ENCODE measurements at places on chromosomes 11 and 22.

DNA sequence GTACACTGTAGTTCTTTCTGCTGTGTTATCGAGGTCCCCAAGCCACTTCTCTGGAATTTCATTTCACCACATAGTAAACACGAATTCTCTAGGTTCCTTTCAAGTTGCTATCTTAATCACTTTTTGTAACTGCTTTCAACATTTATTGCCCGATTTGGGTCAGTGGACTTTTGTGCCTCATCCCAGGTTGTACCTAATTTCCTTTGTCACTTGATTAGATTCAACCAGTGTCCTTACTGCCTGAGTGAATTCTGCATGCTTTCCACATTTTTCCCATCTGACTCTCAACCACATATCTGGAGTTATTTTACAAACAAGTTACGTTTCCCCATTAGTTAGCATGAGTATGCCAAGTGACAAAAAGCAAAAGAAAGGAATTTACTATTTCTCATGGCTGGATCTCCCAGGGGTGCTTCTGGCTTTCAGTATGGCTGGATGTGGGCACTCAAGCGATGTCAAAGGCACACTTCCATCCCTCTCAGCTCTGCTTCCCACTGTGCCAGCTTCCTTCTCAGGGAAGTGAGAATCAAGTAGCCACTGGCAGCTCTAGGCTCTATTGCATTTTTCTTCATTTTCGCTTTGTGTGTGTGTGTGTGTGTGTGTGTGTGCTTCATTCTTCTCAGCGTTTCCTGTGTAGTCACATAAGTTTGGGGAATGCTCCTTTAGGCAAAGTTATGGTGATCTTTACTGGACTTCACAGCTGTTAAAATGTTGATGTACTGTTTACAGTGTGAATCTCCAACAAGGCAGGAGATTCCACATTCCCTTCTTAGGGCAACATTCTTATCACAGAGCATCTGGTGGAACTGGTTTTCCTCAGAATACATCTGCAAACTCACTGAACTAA lies 128.9 kb downstream of the DBX1 start:
- no peak for DNase-seq

- no peak for DNase-seq
These were observed 563.1 kb upstream of the ISX start for GRCh38 chr22:34502821-34503220.

- DNase-seq, result no peak
These were observed 10.6 kb upstream of the PKP3 start for GRCh38 chr11:383431-383830.

- DNase-seq, result no peak
These were observed 301.7 kb upstream of the PITPNB start for GRCh38 chr22:28220626-28221363.

DNA sequence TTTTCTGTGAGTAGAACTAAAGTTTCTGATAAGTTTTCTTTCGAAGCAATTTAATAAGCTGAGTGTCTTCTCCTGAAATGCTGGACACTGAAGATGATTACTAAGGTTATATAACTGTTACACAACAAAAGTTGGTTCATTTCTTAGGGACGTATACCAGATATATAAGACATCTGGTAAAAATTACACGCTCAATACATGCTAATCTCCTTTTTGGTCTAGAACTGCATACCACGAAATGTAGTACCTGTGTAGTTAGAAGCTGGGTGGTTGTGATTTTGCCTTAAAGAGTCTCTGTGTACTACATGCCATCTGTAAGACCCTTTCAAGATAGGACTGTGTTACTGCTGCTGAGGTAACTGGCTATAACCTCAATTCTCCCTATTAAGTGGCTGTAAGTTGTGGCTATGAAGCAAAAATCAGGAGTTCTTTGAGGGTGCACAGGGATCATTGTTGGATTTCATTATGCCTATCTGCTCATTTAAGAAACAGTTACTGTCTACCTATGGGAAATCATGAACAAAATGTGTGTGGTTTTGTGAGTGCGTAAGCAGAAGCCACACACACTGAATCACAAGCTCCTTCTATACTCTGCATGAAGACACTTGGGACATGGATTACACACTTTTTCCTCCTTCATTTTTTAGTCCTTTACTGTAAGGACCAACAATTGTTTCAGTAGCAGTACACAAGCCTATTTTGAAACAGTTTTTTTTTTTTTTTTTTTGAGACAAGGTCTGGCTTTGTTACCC lies 195.9 kb downstream of the SWAP70 start:
- DNase-seq, result no peak

DNA sequence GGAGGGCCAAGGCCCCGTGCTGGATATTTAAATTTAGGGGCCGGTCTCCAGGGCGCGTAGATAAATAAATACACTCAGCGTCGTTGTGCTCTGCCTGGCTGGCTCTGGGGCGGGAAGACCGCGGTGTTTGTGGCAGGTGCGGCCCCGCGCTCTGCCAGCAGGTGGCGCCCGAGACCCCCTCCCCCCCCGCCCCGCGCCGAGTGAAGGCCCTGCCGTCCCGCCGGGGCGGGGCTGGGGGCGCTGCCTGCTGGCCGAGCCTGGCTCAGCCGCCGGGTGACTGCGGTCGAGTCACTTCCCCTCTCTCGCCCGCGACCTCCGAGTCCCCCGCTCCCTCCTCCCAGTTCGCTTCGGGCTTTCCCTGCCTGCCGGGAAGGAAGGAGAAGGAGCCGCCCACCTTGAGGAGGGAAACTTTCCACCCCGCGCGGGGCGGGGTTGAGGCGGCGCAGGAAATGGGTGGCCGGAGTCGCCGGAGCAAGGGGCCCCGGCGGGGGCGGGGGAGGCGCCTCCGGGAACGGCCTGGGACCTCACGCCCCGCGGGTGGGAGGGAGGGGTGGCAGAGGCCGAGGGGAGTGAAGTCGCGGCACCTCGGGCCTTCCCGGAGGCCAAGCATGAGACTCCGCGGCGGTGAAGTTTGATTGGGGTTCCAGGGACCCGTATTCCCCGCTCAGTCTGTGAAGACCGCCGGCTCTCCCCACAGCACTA lies 1.6 kb upstream of the EHBP1L1 start:
- DNase-seq, result peak; percentile 47

DNA sequence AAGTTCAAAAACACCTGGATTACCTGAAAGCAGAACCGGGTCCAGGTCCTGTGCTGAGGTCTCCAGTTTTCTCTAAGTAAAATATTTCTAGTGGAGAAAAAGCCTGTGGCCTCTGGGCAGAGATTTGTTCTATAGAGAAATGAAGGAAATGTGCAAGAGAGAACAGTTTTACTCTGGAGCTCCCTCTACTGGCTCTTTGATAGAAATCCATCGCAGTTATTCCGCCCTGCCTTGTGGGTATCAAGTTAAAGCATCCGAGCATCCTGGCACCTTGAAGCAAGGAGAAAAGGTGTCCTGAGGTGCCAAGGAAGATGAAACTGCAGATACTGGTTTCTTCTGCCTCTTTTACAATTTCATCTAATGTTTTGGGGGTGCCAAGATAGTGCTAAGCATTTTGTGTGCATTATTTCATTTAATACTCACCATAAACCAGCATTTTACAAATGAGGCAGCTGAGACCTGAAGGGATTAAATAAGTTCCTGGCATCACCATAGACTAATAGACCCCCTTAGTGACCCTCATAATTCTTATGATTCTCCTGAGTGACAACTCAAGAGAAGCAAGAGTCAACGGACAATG lies 113.1 kb upstream of the HSD17B12 start:
- DNase-seq, result peak; percentile 26

DNA sequence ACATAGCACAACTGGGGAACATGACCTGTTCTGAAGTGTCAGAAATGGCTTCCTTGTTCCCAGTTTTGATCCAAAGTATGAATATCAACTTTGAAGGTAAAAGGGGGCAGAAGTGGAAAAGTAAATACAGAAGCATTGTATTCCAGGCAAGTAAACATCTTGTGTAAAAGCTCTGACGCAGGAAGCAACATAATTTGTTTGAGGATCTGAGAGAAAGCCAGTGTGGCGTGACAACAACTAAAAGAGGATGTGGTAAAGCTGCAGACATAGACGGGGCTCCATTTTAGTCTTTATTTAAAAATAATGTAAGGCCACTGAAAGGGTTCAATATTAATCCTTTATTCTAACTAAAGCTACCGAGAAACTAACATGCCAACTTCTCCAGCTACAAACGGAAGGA lies 310.2 kb downstream of the DLG2 start:
- peak; percentile 12 for DNase-seq

- peak; percentile 23 for DNase-seq
These were observed 24.7 kb upstream of the SLC22A12 start for GRCh38 chr11:64566042-64566914.

DNA sequence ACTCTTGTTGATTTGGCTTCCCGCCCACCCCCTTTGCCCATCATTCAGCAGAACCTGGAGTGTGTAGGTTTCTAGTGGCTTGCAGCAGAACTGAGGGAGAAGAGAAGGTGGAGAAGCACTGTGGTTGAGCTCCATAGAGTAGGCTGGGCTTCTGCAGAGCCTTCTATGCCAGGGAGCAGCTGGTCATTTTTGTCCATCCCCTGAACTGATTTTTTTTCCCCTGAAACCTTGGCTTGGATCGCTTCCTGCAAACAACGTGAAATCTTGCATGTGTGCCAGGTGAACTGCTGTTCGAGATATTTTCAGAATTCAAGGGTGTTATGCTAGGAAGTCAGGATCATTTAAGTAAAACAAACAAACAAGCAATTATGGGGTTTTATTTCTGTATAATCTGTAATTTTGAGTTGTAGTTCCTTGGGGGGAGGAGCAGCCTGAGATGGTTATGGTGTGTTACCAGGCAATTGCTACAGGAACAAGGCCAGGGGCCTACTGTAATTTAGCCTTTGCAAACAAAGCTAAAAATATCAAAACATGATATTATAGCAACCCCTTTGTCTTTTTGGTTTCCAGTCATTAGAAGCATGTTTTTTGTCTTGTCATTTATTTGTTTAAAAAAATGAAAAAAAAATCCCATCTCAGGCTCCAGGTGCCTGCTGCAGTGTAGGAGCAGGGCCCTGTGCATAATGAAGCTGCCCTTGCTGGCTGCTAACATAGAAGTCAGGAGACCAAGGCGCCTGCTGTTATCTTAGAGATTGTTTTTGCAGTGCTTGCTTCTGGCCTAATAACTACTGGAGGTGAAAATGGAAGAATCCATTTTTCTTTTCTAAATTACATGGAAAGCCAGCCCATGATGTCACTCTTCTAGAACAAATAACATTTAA lies 152.4 kb upstream of the TTC12 start:
- DNase-seq, result peak; percentile 97

DNA sequence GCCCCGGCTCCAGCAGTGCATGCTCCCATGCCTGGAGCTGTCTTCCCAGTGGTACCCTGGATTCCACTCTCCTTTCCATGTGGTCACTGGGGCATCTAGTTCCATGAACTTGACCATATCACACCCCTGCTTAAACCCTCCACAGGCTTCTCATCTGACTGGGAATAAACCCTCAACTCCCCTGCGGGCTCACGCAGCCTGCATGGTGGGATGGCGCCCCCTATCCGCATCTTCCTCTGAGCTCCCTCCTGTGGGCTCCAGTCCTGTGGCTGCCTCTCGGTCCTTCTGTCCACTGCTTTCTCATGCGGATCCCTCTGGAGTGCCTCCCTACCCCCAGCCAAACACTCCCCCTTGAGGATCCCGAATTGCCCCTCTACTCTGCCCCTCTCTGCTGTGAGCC lies 41.4 kb upstream of the TTLL12 start:
- DNase-seq, result no peak

GRCh38 chr11:110833033-110833484 lies 120.8 kb upstream of the ARHGAP20 start:
- no peak for DNase-seq

DNA sequence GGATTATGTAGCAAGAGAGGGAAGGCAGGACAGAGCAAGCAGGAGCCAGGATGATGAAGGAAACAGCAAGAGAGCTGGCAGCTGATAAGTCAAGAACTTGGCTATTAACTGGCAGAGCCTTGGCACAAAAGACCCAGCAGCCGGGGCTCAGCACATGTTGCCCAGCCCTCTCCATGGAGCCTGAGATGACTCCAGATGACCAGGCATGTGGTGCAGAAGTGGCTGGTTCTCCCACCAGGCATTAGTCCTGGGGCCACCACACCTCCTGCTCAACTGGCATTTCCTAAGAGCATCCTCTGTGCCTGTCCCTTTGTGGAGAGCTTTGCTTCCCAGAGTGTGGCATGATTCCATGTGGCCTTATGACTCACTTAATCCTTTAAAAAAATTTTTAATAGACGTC lies 522.6 kb downstream of the MN1 start:
- DNase-seq, result no peak

DNA sequence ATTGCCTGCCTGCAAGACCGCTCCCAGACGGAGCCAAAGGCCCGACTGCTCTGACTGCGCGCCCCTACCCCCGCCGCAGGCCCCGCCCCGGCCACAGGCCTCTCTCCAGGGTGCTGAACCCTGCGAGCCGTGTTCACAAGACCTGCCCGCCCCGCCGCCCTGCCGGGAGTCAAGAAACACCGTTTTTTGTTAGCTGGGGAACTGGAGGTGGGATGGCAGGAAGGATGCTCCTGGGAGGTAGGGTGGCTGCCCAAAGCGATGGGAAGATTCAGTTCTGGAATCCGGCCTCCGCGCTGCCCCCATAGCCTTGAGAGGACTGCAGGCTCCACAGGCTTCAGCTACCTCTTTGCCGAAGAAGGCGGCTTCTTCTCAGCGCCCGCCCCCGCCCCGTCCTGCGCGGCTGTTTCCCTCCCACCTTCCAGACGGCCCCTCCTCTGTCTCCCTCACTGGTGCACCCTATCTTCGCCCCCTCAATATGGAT lies 2.7 kb upstream of the PDE2A start:
- DNase-seq, result no peak

DNA sequence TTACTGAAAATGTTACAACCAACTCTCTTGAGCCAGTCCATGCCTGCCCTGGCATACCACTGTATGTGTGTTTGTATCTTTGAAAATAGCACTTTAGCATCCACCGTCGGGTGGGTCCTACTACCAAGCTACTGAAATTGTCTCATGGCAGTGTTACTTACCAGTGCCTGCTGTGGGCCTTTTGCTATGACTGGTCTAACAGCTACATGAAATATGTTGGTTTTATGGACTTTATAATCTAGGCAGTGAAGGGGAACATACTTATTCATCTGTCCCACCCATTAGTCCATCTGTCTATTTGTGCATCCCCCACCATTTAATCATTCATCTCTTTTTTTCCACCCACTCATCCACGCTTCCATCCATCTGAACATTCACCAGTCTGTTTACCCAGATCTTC lies 106.0 kb downstream of the NAV2 start:
- DNase-seq, result no peak

- DNase-seq, result peak; percentile 23
These were observed 907 bp upstream of the PHLDA2 start for GRCh38 chr11:2929950-2930703.

DNA sequence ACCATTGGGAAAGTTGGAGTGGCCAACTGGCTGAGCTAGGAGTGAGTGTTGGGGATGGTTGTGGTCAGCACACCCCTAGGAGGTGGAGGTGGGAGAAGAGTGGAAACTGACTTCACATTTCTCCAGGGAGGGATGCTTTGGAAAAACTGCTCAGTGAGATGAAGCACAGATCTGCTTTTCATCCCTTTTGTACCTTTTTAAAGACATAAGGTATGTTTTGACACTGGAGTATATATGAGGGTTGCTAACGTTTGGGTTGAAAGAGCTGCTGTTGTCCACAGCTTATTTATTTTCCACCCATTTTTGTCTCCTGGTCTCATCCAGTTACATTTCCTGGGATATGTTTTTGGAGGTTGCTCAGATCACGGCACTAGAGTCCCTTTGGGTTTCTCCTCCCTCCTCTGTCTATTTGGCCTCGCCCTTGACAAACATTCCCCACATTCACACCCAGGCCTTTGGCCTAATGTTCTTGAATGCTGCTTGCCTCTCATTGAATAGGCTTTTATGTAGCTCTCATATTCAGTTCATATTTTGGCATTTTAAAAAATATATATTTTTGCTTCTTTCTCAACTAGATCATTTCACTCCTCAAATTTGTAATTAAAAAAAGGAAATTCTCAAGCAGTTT lies 8.3 kb downstream of the SREBF2 start:
- no peak for DNase-seq

GRCh38 chr11:28461338-28461737 lies 353.1 kb downstream of the METTL15 start:
- DNase-seq, result no peak

- DNase-seq, result no peak
These were observed 13.6 kb downstream of the TRIM29 start for GRCh38 chr11:120124355-120124754.
